ENCODE measurements at places on chromosomes 5 and 9. TPM values are rescaled to one million over a fixed set of nuclear protein-coding genes. Genes with fewer than 3 reads are reported as not detected.

PCDHB2 gene
- total RNA-seq: 0.09 TPM

PALM2AKAP2 gene
- total RNA-seq: 1.8 TPM

EGR1 gene
- 62.2 TPM for total RNA-seq

PRELID2 gene
- total RNA-seq: 1.3 TPM

CTNNAL1 gene
- total RNA-seq: 45.5 TPM

PCDHGA10 gene
- total RNA-seq: 6.9 TPM

CAVIN4 gene
- 1.2 TPM for total RNA-seq

CXXC5 gene
- total RNA-seq: 64.5 TPM

PCDHGA7 gene
- 5.1 TPM for total RNA-seq

TAL2 gene
- total RNA-seq: not detected

DAB2IP gene
- 32.5 TPM for total RNA-seq

SV2C gene
- total RNA-seq: not detected

TOR4A gene
- 4.6 TPM for total RNA-seq

LCP2 gene
- not detected for total RNA-seq

AIF1L gene
- total RNA-seq: 2.5 TPM

All from pericardium fibroblast (primary cell).